ENCODE measurements at places on chromosomes 6 and 20.

- DNase-seq, result no peak
Observed at GRCh38 chr20:36538026-36538722, 3.1 kb upstream of the MYL9 start.

- no peak for DNase-seq
Observed at GRCh38 chr6:37889051-37889450, 69.5 kb downstream of the ZFAND3 start.

DNA sequence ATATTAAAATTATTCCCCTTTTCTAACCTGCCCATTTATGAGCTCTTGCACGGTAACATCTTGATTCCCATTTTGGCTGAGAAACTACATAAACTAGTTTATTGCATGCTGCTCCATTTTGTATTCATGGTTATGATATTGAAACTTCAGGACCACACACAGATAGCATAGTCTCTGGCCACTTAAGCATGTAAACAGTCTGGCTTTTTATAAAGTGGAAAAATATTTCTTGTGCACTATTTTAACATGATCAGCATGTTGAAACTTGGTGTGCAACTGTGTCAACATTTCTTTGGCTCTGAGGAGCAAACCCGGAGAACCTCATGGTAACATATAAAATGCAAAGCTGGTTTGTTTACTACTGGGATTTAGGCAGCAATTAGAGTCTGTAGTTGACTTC is 70.7 kb downstream of the SLX4IP start:
- no peak for DNase-seq

- no peak for DNase-seq
Observed at GRCh38 chr20:35318502-35319157, 26.4 kb upstream of the FAM83C start.

DNA sequence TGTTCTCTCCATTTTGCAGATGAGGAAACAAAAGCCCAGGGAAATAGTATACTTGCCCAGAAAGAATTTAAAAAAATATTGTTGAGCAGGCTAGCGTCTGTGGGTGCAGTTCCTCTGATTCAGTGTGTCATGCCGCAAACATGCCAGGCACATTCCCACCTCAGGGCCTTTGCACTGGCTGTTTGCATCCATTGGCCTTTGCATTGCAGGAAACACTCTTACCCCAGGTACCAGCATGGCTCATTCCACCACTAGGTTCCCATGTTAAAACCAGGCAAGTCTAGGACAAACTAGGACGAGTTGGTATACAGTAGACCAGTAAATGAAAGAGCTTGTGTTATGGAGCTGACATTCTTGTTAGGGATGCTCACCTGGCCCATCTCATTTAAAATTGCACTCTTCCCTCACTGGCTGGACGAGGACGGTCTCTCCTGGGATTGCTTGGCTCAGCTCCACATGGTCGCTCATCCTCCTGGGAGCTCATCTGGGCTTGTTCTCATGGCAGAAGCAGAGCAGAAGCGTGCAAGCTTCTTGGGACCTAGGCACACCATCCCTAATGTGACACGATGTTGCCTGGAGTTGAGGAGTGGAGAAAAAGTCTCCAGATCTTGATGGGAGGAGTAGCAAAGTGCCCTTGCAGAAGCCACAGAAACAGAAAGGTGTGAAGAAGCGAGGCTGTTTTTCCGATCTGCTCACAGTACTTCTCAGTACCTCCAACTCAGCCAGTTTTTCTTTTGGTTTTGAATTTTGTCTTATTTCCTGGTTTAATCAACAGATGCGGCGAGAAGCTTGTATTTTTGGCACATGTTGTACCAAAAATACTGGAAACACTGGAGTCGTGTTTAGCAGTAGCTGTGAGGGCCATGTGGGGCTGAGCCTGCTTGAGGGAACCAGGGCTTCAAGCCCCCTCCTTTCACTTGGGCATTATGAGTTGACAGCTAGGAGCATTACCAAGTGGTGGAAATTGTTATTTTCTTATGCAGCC is 13.9 kb downstream of the ZNF831 start:
- DNase-seq, result no peak

DNA sequence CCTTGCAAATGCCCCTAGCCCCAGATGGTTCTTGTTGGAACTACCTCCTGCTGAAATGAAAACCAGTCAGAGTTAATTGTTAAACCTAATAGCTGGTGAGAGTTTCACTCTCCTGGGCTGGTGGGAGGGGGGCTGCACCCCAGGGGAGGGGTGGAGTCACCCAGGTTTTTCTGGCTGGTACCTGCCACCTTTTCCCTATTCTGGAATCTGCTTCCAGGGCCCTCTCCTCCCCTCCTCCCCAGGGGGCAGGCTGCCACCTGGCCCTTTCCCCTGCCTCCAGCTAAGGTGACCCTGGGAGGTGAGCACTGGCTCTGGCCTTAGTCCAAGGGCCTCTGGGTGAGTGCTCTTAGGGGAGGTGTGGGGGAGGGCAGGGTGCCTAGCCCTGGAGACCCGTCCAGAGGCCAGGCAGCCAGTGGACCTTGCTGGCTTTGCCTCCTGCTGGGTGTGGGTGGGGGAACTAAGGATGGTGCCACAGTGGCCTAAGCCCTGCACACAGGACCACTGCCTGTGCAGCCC is 48.8 kb upstream of the EPB41L1 start:
- no peak for DNase-seq

DNA sequence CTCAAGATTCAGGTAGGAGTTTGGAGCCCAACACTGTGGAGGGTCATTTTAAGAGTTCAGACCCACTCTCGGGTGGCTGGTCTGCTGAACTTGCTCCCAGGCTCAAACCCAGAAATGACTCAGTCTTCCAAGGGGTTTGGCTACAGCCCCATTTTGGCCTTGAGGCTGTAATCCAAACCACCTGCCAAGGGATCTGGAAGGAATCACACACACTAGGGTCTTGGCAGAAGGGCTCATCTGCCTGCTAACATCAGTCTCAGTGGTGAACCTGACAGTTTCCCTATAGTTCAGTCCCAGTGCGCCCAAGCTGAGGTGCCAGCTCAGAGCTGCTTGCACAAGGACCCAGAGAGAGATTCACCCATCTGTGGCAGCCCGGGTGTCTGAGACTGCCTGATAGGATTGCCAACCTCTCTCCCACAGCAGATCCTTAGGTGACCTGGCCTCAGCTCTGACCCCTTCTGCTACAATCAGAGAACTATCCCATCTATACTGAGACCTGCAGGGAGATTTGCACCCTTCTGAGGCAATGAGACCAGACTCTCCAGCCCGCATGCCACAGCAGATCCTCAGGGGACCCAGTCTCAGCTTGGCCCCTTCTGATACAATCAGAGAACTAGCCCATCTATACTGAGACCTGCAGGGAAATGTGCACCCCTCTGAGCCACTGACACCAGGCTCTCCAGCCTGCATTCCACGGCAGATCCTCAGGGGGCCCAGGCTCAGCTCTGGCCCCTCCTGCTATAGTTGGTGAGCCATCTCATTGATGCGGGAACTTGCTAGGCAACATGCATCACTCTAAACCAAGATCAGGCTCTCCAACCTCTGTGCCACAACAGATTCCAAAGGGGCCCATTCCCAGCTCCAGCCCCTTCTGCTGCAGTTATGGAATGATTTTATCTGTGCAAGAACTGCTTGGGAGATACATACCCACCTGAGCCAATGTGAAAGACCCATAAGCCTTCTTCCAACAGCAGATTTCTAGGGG is 48.2 kb downstream of the THBS2 start:
- no peak for DNase-seq

GRCh38 chr20:37346236-37346534 is 245 bp downstream of the SRC start:
- DNase-seq, result no peak

GRCh38 chr20:14523090-14523489 is 185.7 kb upstream of the FLRT3 start:
- DNase-seq, result no peak

DNA sequence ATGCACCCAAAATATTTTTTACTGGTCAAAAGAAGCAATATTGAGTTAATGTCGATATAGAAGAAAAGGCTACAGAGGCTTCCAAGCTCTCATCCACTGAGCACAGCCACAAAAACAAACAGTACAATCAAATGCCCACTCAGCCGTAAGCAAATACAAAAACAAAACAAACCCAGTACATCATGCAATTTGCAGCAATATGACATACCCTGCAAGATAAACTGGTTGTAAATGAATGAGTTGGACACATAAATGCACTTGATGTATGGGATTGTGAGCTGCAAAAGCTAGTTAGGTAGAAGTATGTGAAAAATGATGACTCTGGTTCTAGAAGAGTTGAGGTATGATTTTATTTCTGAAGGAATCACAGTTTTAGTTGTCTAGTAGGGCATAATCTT is 83.9 kb downstream of the SESN1 start:
- DNase-seq, result no peak

- DNase-seq, result no peak
Observed at GRCh38 chr6:124143435-124143834, 339.8 kb downstream of the NKAIN2 start.

DNA sequence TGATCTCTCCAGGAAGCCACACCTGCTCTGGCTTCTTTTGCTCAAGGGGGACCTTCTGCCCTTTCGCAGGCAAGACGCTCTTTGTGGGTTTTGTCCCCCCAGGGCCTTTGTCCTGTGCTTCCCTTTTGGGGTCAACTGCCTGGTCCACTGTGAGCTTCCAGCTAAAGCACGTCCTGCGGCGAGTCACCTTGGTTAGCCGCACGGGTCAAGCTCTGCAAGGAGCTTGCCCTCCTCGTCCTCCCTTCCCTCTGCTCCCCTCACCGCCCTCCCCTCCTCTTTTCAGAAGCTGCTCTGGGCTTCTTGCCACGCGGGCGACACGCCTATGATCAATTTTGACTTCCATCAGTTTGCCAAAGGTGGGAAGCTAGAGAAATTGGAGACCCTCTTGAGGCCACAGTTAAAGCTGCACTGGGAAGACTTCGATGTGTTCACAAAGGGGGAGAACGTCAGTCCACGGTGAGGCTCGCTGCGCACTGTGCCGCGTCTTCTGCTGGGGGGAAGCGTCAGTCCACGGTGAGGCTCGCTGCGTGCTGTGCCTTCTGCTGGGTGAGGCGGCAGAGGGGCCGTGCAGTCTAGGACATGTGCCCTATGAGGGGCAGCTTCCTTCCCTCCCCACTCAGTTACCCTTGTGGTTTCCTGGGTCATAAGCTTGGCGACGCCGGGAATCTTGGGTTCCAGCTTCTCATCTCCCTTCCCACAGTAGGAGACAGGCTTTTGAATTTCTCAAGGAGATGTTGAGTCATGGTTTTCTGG is 80.2 kb downstream of the SYNJ2 start:
- DNase-seq, result no peak

GRCh38 chr6:45686841-45687569 is 309.3 kb upstream of the SUPT3H start:
- DNase-seq, result no peak

- DNase-seq, result no peak
Observed at GRCh38 chr6:32189742-32190053, 304 bp downstream of the PBX2 start.

- no peak for DNase-seq
Observed at GRCh38 chr20:16036331-16036730, 536.9 kb downstream of the KIF16B start.

- DNase-seq, result no peak
Observed at GRCh38 chr6:90000864-90001731, 106.8 kb downstream of the GJA10 start.

- no peak for DNase-seq
Observed at GRCh38 chr20:47711046-47711752, 74.1 kb downstream of the SULF2 start.

- no peak for DNase-seq
Observed at GRCh38 chr20:17590245-17590644, 20.4 kb downstream of the DSTN start.

DNA sequence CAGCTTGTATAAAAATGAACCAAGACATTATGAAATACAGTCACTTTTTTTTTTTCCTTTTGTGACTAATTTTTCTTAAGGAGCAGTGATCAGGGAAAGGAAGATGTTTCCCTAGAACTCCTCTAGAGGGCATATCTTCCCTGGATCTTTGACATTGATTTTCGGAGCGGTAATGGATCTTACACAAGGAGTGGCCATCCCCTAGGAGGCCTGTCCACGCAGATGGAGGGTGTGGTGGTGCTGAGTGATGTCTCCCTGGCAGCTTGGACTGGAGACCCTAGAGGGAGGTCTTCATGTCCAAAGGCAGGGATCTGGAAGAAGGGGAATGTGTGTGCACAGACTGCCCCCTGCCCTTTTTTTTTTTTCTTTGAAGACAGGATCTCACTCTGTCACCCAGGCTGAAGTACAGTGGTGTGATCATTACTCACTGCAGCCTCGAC is 7.0 kb upstream of the KIFC1 start:
- DNase-seq, result no peak

- DNase-seq, result no peak
Observed at GRCh38 chr6:149190224-149190831, 127.2 kb upstream of the TAB2 start.

DNA sequence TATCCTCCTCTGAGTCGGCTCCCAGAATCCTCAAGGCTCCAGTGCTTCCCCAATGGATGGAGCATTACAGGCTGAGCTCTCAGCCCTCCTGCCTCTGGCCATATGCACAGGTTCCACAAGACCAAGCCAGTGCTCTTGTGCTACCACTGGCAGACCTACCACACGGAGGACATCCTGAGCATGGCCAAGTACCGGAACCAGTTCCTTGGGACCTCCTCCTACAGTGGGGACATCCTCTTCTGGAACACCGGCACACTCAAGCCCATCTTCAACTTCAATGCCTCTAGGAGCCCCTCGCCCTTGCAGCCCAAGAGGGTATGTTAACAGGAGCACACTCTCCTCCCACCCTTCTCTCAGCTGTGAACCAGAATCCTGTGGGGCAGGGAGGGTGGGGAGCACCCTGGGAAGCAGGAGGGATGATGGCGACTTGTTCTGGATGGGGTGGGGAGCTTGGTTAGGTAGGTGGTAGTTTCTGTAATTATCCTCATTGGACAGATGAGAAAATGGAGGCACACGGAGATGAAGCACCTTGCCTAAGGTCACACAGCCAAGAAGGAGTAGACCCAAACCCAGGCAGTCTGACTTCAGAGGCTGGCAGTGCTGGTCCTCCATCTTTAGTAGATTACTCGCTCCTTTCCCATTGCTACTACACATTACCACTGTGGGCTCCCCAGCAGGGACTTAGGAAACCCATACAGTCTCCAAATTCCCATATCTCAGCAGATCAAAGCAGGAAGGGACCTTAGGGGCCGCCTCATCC is 58.6 kb downstream of the EFCAB8 start:
- no peak for DNase-seq

DNA sequence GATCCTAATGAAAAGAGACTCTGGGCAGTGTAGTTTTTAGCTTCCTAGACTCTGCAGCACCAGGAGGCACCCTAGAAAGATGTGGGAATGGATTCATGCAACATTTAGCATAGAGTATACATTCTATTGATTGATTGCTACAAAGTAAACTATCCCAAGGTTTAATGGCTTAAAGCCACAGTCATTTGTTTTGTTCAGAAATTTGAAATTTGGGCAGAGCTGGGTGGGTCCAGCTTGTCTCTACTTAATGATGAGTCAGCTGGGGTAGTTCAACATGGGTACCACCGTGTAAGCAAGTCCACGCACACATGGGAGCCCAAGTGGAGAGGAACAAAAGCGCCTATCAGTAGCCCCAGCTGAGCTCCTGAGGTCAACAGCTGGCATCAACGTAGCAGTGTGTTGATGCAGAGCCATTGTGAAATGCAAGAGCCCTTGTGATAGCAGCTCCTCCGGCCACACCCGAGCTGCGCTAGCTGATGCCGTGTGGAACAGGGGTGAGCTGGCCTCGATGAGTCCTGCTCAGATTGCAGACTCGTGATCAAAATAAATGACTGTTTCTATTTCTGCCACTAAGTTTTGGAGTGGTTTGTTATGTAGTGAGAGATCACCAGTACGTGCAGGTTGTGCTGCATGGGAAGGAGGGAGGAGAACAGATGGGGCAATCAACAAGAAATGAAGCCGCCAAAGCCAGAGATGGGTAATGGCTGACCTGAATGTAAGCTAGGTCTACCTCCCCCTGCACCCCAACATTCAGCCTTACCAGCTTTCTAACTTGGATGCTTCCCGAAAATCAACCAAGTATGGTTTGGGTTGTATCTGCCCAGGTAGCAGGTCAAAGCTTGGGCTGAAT is 45.7 kb upstream of the TRAF3IP2 start:
- no peak for DNase-seq
